ENCODE measurements at places on chromosomes 3 and 15. TPM values are rescaled to one million over a fixed set of nuclear protein-coding genes. Genes with fewer than 3 reads are reported as not detected.

DNA sequence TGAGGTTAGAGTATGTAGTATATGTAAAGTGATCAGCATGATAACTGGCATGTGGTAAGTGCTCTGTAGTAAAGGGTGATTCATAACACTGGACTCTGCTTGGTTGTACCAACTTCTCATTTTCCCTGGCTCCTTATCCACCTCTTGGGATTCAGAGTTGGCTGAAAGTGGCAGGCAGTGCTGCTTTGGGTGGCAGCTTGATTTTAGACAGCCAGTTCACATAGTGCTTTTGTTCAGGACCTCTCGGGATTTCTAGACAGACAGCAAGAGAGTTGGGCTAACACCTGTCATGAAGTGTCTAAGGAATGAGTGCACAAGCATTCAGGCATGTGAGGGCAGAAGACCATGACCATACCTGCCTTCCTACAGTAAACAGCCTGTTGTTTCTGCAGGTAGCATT lies 69.0 kb downstream of the RBM6 start:
- DNase-seq, result no peak

GRCh38 chr3:175590745-175591144 lies 731.6 kb downstream of the NAALADL2 start:
- DNase-seq, result no peak

Gene TMCC1
- total RNA-seq, result 18.4 TPM

DNA sequence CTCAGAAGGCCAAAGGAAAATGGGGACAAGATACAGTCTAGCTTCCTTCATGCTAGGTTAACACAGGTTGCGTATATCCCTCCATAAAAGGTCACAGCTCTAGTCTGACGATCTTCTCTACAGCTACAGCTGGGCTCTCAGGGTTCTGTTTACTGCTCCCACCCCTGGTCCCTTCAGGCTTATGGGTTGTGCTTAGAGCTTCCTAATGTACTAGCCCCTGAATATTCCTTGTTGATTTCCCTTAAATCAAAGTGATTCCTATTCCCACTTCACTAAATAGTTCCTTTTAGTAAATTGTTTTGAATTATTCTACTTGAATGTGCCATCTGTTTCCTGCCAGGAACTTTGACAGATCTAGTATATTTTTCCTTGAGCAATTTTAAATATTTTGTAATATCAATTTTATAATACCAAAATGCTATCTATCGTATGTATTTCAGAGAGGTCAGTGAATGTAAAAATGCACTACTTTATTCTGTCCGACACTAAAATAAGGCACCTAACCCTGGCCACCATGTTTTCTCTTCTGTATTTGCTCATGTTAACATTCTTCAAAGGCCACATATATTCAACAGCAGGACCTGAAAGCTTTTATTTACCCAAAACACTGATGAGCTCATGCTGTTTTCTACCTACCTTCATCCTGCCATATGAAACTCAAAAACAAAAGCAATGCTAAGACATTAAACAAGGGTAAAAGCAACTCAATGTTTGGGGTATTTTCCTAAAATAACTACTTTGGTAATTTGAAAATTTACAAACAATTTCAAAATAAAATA lies 92.8 kb upstream of the TGFBR2 start:
- no peak for DNase-seq

Gene SLC9C1
- total RNA-seq, result 0.97 TPM

Gene HESX1
- total RNA-seq, result 11.9 TPM

DNA sequence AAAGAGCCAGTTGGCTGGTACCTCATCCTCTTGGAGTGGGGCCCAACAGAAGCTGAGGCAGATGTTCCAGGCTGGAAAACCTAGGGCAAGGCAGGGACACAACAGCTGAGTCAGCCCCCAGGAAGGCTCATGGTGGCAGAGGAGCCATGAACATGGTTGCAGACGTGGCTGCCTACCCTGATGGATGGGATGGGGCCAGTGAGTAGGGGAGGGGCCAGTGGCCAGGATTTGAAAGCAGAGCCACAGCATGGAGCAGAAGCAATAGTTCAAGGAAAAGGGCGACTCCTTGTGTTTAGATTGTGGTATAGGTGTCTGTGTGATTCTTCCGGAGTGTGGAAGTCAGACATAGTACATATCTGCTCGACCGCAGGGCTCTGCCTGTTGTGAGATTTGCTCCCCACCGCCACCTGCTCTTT lies 24.2 kb downstream of the PXYLP1 start:
- peak; percentile 71 for DNase-seq

DNA sequence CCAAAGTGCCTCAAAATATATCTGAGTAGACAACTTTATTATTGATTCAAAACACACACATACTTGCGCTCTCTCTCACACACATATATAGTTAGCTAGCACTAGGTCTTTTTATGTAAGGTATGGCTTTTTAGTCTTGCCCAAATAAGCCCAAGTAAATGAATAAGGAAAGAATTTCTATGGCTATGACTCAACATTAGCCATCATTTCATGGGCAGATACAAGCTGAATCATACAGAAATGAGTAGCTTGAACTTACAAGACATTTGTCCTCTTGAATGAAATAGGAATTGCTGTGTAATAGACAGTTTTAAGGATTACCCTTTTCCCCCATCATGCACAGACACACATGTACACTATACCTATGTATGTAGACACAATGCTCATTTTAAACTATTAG lies 4.9 kb downstream of the CADPS start:
- DNase-seq, result no peak

Gene TGM4
- not detected for total RNA-seq

DNA sequence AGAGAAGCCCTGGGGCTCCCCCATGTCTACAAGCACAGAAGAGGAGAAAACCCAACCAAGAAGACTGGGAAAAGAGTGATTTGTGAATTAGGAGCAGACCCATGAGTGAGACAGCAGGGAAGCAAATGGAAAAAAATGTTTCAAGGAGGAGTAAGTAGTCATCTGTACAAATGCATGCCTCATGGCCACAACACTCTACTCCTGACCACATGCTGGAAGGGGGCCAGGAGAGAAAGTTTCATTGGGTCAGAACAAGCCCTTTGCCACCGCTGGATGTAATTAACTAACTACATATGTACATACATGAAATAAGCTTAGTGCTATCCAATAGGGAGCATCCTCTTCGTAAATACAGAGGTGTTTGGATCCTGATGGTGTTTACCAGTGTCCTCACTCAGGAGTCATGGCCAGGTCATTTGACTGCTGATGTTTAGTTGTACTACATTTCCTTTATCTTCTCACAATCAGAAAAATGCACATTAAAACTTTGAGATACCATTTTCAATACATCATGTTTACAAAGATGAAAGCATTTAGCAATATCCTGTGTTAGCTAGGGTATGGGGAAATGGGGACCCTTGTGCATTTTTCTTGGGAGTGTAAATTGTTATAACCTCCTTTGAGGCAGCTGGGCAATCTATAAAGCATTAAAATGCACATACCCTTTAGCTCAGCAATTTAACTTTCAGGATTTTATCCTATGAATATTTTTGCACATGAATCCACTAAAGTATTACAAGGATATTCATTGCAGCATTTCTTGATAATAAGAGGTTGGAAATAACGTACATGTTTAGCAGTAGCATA lies 27.1 kb downstream of the CLRN1 start:
- DNase-seq, result no peak

Gene CCDC9B
- 1.2 TPM for total RNA-seq

Gene PLXNB1
- 164 TPM for total RNA-seq

GRCh38 chr3:183192650-183193300 lies 30.2 kb upstream of the LAMP3 start:
- DNase-seq, result no peak

Gene CGNL1
- total RNA-seq, result 58.0 TPM

DNA sequence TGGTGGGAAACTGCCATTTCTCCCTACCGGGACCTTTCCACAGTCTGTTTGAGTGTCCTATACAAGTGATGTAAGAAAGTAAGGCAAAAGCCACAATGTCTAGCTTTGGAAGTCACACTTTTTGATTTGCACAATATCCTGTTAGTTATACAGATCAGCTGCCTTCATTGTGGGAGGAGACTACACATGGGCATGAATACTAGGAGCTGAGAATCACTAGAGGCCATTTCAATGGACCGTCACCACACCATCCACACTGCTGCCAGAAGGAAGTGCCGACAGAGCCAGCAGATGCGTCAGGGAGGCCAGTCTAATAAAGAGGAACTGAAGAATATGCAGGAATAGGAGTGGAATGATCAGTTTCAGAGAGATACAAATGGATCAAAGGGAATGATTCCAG lies 65.8 kb downstream of the SCN11A start:
- no peak for DNase-seq

Gene MED12L
- total RNA-seq, result 25.0 TPM

- DNase-seq, result no peak
Observed at GRCh38 chr3:143132246-143132980, 12.8 kb downstream of the CHST2 start.

Gene AMT
- total RNA-seq, result 32.8 TPM

DNA sequence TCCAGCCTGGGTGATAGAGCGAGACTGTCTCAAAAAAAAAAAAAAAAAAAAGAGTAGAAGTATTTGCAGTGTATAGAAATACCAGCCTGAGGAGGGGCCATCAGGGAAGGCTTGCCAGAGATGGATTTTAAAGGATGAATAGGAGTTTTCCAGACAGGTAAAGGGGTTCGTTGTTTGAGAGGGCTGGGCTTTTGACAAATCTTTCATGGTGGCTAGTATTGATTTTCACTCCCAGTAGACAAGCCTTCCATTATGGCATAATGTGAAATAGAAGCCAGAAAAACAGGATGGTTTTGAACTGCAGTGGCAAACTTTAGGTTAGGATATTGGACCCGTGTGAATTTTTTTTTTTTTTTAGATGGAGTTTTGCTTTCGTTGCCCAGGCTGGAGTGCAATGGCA lies 3.6 kb downstream of the PTPN23 start:
- DNase-seq, result no peak

Gene SLC7A14
- total RNA-seq, result 0.49 TPM

GRCh38 chr3:157040456-157040855 lies 119.5 kb downstream of the CCNL1 start:
- no peak for DNase-seq

Gene SIDT1
- total RNA-seq, result 0.10 TPM

Gene COPS2
- total RNA-seq, result 67.3 TPM

GRCh38 chr15:101620671-101621070 lies 31.5 kb downstream of the TM2D3 start:
- no peak for DNase-seq

Gene ATP13A5
- total RNA-seq, result not detected

Gene SLC28A2
- not detected for total RNA-seq

Gene CFAP92
- total RNA-seq, result 1.6 TPM

Gene CHDH
- total RNA-seq, result 31.4 TPM

Gene IL17RB
- total RNA-seq, result 5.7 TPM

Gene STAC
- 22.9 TPM for total RNA-seq

DNA sequence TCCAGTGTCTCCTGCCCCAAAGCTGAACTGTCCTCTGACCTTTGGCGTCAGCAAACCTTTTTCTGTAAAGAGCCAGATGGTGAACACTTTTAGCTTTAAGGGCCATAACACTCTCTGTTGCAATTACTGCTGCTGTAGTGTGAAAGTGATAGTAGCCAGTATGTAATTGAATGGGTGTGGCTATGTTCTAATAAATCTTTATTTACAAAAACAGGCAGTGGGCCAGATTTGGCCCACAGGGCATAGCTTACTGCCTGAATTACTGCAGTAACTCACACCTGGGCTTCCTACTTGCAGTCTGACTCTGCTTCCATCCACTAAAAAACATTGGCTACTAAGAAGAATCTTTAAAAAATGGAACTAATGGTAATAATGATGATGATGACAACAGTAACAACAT lies 68.0 kb upstream of the SLC6A11 start:
- no peak for DNase-seq

GRCh38 chr15:35705884-35706585 lies 160.1 kb upstream of the DPH6 start:
- no peak for DNase-seq

Gene ACVR2B
- total RNA-seq, result 90.3 TPM

GRCh38 chr3:107962946-107963345 lies 127.9 kb downstream of the CD47 start:
- no peak for DNase-seq

GRCh38 chr3:105647047-105647446 lies 221.8 kb downstream of the CBLB start:
- no peak for DNase-seq

GRCh38 chr15:64525828-64526530 lies 65.6 kb downstream of the ZNF609 start:
- no peak for DNase-seq
